ENCODE measurements at places on chromosomes 11 and 22.

- no peak for DNase-seq
These were observed 1491.7 kb upstream of the RAG2 start for GRCh38 chr11:38089726-38090125.

- no peak for DNase-seq
These were observed 110.1 kb downstream of the RPL27A start for GRCh38 chr11:8792710-8793109.

- DNase-seq: no peak
These were observed 319.3 kb downstream of the DCDC1 start for GRCh38 chr11:31050061-31050765.

GRCh38 chr11:6321961-6322362, 1.7 kb upstream of the CAVIN3 start:
- no peak for DNase-seq

GRCh38 chr11:35525501-35526175, at the start of gene PAMR1:
TSS of gene PAMR1 (minus strand) at chr11:35525616. CDS start at chr11:35525585, 31 bp downstream.
- no peak for DNase-seq

Measured in activated T-cell treated with anti-CD3 and anti-CD28 coated beads, Interleukin-2, amount 50 U/mL, for 1 hour (primary cell).